Hepatocyte (in vitro differentiated cells): ENCODE measurements at places on chromosomes 1 and 21. TPM values are rescaled to one million over a fixed set of nuclear protein-coding genes. Genes with fewer than 3 reads are reported as not detected.

DNA sequence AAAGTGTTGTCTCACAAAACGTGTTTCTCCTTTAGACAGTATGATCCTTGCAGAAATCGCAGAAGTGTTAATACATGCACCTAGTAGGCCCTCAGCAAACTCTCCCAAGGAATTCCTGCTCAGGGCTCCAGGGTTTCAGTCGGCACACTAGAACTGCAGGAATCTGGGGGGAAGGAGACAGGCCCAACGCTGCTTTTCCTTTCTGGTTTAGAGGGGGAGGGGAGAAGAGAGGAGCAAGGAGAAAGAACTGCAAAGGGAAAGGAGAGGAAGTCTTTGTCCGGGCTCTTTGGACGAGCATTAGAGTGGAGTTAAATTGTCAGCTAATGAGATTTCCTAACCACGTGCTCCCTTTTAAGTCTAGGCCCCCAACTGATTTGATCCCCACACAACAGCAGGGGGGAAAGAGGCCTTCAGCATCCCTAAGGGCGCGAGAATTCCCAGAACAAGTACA, 103.7 kb upstream of the SOD1 start:
- no peak for DNase-seq

DNA sequence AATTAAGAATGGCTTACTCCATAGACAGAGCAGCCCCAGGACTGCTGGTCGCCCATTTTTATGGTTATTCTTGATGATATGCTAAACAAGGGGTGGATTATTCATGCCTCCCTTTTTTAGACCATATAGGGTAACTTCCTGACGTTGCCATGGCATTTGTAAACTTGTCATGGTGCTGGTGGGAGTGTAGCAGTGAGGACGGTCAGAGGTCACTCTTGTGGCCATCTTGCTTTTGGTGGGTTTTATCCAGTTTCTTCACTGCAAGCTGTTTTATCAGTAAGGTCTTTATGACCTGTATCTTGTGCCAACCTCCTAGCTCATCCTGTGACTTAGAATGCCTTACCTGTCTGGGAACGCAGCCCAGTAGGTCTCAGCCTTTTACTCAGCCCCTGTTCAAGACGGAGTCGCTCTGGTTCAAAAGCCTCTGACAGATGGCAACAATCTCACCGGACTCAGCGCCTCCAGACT, 5.2 kb upstream of the AGPAT3 start:
- no peak for DNase-seq

DNA sequence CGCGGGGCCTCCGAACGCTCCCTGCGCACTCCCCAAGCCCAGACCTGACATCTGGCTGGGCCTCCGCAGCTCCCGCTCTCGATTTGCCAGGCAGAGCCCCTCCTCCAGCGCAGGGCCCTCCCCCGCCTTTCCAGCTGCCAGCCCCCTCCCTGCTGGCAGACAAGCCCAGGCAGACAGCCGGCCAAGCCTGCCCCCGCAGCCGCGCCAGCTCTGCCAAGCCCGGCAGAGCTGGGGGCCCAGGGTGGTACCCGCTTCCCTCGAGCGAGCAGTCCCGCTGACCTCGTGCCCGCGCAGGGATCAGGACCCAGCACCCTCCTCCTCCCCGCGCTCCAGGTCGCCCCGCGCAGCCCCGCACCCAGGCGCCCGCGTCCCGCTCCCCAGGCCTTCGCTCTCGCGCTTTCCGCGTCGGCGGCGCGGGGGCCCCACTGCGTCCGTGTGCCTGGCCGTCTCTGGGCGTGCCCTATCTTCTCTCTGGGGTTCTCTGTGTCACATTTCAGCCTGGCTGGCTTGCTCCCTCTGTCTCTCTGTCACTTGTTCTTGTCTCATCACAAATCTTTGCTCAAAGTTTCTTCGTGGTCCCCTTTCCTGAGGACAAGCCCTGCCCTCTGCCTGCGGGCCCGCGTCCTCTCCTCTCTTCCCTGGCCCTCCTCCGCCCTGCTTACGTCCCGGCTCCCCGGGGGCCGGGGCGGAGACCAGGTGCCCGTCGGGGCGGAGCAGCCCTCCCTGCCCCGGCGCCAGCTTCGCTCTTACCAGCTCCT, 580 bp downstream of the INKA2 start:
- peak; percentile 79 for DNase-seq

- no peak for DNase-seq
Measured at GRCh38 chr1:193062698-193063463, 3.5 kb downstream of the RO60 start.

DNA sequence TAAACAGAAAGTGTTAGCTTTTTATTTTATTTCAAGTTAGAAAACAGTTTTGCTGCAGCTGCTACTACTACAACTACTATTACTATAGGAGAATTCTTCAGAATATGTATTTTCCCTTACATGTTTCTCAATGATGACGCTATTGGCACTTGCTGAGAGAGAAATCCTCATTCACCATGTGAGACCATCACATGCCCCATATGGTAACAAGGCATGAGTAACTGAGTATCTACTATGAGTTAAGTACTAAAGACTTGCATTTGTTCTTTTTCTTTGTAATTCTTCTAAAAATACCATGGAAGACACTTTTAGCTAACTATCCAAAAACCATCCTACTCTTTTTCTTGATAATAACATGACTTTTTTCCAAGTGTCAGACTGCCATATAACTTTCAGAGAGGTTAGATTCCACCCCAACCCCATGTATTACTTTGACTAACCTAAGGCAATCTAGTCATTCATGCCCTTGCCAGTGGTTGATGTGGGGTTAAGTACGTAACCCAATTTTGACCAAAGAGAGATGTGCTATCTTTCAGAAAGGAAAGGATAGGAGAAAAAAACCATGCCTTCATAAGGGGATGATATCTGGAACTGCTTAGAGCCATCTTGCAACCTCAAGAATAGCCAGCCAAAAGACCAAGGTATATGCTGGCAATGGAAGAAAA, 42.9 kb downstream of the COP1 start:
- no peak for DNase-seq

DNA sequence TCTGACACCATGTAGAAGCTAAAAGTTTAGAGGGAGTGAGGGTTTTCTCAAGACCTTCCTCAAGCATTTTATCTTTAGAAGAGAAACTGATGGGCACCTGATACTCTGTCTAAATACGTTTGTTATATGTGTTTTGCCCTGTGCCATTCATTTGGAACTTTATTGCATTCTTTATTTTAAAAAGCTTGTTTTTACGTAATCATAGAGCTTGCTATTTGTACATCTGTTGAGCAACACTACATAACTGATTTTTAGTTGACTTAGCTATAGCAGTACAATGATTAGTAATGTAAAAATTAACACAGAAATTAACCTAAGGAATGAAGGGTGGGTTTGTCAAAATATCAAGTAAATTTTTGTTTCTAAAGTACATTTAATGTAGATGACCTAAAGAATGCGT, 88.5 kb downstream of the RUNX3 start:
- no peak for DNase-seq

LCE2C gene
- polyA plus RNA-seq: not detected in 2 replicates

DNA sequence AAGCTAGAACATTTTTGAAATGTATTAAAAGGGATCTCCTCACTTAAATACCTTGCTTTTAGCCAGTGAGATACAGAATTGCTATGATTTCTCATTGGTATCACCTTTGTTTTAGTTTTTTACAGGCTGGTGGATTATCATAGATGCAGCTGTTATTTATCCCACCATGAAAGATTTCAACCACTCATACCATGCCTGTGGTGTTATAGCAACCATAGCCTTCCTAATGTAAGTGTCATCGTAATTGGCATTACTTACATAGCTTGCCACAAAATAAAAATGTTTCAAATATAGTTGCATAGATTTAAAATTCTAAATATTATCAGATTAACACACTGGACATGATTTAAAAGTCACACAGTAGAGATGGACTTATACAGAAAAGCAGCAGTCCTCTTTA, 4.7 kb downstream of the TMEM50A start:
- no peak for DNase-seq

- no peak for DNase-seq
Measured at GRCh38 chr1:46067652-46068051, 64.8 kb downstream of the PIK3R3 start.

TMEM82 gene
- polyA plus RNA-seq: 14.7 and 16.4 TPM in 2 replicates

DNA sequence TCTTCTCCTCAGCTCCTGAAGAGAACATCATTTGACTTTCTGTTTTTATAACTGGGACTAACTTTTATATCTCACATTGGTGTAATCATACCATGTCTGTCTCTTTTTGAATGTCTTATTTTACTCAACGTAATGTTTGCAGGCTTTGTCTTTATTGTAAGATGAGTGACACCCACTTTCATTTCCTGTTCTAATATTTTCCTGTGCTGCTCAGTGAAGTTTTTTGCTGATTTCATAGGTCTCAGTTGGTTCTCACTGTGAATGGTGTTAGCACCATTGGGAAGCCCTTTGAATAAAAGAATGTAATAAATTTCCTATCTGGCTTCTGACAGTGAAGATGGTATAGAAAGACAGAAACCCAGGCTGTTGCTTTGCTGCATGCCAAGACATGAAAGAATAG, 84.0 kb downstream of the RAVER2 start:
- DNase-seq: no peak

CD160 gene
- not detected in 2 replicates for polyA plus RNA-seq

DNA sequence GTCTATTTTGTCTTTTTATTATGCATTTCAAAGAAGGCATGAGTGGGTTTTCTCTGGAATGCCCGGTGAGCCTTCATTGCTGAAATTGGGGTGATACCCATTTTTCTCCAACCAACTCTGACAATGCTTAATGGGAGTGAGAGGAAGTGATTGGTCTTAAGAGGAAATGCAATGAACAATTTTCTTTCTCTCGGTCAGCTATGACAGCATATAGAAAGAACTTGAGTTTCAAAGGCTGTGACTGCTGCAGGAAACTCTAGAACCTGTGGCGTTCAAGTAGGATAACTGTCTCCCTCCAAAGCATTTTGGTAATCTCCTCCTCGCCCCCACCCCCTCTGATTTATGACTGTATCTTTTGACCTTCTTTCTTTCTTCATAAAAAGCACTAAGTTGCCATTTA, 155.9 kb downstream of the LYPLAL1 start:
- DNase-seq: no peak

DNA sequence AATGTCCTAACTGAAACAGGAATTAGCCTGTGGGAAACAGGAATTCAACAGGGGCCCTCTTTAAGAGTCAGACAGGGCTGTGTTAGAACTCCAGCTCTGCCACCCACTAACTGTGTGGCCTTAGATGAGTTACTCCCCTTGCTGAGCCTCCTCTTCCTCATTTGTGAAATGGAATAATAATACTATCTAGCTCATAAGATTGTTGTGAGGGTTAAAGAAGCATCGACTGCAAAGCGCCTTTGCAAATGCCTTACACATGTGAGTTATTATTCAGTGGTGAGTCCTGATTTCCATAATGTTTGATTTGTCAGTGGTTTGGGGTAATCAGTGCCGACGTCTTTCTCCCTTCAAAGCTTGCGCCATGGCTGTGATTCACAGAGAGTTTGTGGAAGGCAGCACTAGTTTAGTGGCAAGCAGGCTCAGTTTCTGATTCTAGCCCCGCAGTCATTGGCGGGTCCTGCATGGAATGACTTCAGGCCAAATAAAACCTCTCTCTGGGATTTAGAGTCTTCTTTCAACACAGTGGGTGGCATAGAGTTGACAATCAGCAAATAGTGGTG, 388.5 kb downstream of the PLPP3 start:
- DNase-seq: no peak

DNA sequence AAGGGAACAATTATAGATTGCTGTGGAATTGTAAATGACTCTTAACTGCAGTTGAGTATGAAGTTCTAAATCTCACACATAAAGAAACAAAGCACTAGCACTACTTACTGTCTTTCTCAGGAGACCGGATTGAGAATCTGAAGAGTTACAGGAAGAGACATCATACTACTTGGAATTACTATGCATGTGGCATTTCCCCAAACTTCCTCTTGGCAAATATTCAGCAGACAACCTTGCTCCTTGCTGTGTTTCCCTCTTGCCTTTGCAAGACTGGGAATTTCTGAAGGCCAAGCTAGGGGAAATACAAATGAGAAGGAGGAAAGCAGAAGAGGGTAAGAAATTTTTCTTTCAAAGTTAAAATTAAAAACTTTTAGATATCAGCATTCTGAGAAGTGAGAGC, 173.6 kb upstream of the KCTD3 start:
- DNase-seq: no peak

DNA sequence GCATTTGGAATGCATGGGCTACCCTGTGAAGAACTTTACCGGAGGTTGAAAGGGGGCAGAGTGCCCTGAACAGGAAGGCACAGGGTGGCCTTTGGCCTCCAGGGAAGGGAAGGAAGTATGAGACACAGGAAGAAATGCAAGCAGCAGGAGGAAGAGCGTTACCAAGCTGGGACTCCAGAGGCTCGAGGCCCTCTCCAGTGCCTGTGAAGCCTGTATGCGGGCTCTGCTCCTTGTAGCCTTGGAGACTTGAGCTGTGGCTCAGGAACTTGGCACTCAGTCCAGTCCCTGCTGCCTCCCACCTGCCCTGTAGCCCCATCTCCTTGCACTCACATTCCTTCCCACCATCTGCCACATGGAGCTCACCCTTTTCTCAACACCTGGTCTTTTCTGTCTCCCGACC, 33.5 kb upstream of the RNF19B start:
- DNase-seq: no peak

- peak; percentile 34 for DNase-seq
Measured at GRCh38 chr1:198788561-198789064, 149.8 kb downstream of the PTPRC start.

MAP1LC3C gene
- 0.44 and 0.45 TPM in 2 replicates for polyA plus RNA-seq

DNA sequence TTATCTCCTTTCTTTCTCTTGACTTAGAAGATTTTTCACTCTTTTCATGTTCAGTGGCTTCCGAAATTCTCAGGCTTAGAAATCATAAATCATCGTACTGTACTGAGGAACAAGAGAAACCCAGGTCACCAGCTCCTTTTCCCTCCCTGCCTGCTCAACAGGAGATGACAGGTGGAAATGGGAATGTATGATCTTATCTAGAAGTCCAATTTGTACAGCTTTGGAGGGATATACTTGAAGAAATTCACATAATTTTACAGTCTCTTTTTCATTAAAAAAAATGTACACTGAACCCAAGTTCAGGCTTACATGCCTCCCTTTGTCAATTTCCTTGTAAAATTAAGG, 11.7 kb downstream of the EVA1C start:
- no peak for DNase-seq

KLHDC7A gene
- polyA plus RNA-seq: 0.56 and 2.2 TPM in 2 replicates

DNA sequence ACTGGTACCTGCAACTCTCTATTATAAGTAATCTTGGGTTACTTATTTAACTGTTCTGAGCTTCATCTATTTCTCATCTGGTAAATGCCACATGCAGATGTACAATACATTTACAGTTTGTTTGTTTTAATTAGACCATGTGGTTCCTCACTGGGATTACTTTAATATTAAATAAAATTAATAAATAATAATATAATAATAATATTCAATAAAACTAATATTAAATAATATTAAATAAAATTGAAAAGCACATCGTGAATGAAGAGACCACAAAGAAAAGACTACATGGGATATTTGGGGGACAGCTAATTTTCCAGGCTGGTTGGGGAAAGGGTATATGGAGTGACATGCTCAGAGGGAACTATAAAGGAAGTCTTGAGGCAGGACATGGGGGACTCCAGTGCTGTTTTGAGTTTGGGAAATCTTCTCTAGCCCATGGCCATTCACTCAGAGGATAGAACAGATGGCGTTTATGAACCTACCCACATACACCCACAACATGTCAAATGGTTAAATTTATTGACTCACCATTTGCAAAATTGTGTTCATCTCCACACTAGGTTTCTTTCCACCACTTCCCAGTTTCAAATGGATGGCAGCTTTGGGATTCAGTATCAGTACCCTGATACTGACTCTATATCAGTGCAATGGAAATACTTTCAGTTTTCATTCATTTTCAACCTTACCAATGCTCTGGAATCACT, 25.6 kb downstream of the DIRAS3 start:
- DNase-seq: no peak

GRCh38 chr1:59417406-59417805, 120.5 kb downstream of the FGGY start:
- no peak for DNase-seq
